ENCODE measurements at places on chromosomes 4 and X.

DNA sequence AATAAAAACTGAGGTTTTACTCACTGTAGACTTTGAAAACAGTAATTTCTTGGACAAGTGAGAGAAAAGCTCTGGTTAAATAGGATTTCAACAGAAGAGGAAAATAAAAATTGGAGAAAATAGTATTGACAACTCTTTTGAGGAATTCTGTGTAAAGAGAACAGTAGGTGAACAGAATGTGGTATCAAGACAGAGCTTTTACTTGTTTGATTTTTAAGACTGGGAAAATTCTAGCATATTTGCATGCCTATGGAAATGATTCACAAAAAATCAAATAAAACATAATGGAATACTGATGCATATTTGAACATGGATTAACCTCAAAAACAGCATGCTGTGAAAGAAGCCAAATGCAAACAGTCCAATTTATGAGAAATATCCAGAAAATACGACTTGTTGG lies 504.6 kb downstream of the KCTD8 start:
- DNase-seq, result peak; percentile 78

DNA sequence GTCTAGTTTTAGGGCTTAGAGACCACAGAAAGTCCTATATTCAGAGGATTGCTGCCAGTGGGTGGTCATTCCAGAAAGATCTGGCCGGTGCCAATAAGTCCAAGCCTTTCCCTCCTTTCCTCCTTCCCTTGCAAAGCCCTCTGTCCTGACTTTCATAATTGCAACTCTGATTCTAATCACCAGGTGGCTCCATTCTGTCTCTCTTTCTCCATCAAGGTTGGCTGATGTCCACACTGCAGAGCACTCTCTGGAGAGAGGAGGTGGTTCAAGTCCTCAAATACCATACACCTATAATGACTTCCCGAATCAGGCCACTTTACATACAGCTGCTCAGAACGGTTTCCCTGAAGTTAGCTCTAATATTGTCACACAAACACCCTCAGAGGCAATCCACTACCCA lies 22.4 kb upstream of the ARMCX4 start:
- peak; percentile 31 for DNase-seq

- DNase-seq, result no peak
Measured at GRCh38 chr4:42144028-42144427, 8.4 kb downstream of the BEND4 start.

DNA sequence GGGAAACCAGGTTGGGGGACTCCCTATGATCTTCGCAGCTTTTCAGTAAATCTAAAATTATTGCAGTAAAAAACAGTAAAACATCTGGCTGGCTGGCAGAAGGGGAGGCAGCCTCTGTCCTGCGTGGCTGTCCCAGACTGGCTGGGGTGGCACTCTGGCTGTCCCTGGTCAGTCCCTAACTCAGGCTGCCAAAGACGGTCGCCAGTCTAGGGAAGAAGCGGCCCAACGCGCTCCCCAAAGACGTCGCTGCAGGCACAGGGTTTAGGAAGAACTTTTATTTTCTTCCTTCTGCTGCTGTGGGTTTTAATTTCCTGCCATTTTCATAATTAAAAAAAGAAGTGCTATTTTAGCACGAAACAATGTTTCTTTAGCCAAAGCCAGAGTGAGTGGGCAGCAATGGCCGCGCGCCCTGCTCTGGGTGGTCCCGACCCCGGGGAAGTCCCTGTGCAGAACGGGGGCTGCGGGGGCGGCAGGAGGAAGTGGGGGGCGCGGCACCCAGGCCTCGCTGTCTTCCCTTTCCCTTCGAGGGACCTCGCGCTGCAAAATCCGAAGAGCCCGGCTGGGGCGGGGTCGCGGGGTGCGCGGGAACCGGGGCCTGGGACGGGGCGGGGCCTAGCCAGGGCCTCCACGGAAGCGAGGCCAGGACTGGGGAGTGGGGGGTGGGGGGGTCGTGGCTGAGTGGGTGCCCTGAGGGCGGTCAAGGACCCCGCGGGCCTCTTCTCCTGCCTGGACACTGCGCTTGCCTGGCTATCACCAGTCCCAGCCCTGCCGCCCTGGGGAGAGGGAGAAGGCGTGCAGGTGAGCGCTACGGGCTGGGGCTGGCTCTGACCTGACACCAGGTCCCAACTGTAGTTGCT lies 6.3 kb upstream of the LETM1 start:
- no peak for DNase-seq

GRCh38 chr4:34200535-34200934 lies 2043.8 kb downstream of the ARAP2 start:
- DNase-seq, result no peak

GRCh38 chr4:20367446-20367845 lies 115.7 kb downstream of the SLIT2 start:
- DNase-seq, result no peak

DNA sequence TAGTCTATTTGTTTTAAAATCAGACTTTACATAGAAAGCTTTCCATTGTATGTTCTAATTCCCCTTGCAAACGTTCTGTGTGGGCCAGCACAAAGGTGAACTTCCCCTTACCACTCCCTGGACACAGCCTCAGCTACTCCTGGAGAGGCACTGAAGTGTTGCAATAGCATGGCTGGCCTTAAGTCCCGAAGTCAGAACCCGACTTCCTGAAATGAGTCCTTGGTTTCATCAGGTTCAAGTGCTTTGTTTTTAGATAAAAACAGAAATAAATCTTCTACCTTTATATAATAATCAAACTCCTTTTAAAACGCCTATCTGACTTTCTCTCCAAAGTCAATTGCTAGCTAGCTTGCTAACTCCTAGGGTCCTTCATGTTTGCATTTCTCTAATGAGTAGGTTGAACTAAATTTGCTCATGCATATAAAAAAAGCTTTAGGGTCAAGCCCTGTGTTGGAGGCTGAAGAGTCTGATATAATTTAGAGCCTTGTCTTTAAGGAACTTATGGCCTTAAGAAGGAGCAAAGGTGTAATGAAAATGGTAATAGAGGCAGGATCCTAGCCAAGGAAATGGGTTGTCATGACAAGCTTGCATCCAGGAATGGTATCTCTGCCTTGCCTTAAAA lies 9.0 kb downstream of the BMP3 start:
- DNase-seq, result no peak

DNA sequence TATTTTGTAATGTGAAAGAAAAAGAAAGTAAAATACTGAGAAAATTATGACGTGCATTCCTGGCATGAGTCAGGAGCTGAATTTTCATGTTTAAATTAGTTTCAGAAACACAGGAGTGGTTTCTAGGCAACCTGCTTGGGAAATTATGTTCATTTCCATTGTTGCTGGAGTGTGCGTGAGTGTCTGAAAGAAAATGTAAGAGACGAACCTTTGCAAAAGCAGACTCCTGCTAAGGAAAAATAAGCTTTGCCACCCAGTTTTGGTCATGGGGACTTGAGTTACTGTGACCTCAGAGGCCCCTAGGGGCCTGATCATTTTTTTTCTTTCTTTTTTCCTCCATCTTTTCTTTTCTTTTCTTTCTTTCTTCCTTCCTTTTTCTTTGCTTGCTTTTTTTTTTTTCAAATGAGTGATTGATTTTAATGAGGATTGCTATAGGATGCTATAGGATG lies 18.8 kb upstream of the CHRNA9 start:
- peak; percentile 79 for DNase-seq

GRCh38 chr4:151808542-151808941 lies 47.7 kb upstream of the GATB start:
- DNase-seq, result no peak

GRCh38 chr4:69092190-69092589 lies 4.1 kb upstream of the UGT2B7 start:
- no peak for DNase-seq

GRCh38 chr4:41373221-41373620 lies 116.5 kb downstream of the UCHL1 start:
- no peak for DNase-seq

GRCh38 chr4:8534129-8534528 lies 46.1 kb upstream of the GPR78 start:
- DNase-seq, result no peak

GRCh38 chr4:106323119-106323518 lies 6.8 kb downstream of the AIMP1 start:
- no peak for DNase-seq

GRCh38 chr4:78829296-78829695 lies 53.1 kb downstream of the BMP2K start:
- DNase-seq, result no peak

- no peak for DNase-seq
Measured at GRCh38 chr4:145436796-145437195, 44.9 kb upstream of the SMAD1 start.

GRCh38 chr4:147430111-147430510 lies 50.8 kb upstream of the EDNRA start:
- DNase-seq, result no peak

DNA sequence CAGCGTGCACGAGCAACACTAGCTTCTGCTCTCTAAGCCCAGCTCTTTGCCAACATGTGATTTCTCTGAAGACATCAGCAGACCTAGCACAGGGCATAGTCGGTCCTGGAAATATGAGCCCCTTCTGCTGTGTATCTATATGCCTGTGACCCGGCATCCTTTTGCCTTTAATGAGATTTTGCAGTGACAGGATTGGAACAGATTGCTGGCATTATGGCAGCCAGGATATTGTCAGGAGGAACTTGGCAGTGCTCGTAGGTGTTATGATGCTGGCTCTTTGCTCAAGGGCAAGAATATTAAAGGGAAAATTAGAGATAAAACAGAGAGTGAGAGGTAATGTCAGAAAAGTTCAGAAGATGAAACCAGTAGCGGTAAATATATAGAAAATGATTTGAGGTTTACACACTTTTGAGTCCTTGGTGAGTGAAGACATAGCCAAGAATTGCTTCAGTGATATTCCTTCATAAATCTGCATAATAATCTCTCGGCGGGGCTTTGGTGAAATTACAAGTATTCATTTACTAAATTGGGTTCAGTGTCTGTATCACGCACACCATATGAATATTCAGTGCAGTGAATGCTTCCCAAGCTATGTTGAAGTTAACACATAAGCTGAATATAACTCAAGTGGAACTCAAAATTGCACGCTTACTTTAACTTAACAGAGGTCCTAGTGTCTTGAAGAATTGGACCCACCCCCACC lies 502.1 kb upstream of the NR3C2 start:
- DNase-seq, result no peak

- no peak for DNase-seq
Measured at GRCh38 chrX:111047575-111047974, 48.4 kb upstream of the PAK3 start.

DNA sequence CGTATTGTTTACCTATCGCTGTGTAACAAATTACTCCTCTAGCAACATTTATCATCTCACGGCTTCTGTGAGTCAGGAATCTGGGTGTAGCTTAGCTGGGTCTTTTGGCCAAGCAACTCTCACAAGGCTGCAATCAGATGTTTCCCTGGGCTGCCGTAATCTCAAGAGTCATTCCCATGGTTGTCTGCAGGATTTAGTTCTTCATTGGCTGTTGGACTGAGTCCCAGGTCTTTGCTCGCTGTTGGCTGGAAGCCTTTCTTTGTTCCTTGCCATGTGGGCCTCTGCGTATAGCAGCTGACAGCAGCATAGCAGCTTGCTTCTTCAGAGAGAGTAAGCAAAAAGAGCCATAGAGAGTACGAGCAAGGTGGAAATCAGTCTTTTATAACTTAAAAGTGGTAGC lies 16.8 kb downstream of the POLR2B start:
- DNase-seq, result no peak

- no peak for DNase-seq
Measured at GRCh38 chrX:52015794-52016193, 53.2 kb downstream of the MAGED4B start.

- DNase-seq, result no peak
Measured at GRCh38 chr4:47553329-47554125, 68.5 kb downstream of the ATP10D start.

GRCh38 chrX:10120828-10121227 lies 35.9 kb upstream of the CLCN4 start:
- DNase-seq, result no peak

GRCh38 chr4:148283665-148284064 lies 158.5 kb downstream of the NR3C2 start:
- DNase-seq, result no peak

DNA sequence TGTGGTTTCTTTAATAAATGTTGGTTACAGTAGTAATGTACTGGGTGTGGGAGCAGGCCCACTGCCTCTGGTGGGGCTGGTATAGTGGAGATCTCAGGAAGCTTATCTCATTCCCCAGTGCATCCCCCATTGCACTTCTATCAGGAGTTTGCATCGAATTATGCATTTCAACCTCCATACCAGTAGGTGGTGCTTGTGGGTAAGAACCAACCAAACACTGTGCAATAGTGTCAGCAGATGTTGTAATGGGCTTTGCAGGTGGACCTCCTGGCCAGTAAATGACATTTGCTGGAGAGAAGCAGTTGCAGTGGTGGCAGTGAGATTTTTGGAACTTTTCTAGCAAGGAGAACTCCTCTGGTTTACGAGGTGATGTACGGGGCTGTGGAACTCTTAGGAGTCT lies 150.6 kb downstream of the POU3F4 start:
- no peak for DNase-seq

DNA sequence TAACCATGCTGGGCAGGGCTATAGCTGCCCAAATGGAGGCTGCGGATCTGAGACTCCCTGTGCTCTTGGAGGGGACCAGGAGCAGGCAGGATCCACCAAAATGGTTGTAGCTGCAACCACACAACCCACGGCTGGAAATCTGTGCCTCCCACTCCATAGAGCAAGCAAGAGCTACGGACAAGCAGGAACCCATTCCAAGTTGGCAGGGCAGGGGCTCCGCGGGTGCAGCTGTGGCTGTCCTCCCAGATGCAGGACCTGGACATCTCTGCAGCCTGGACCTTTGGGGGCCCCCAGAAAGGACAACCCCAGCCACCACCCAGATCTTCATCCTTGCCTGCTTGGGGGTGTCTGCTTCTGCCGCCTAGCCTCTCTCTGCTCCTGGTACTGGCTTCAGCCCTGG lies 154.1 kb upstream of the TRAM1L1 start:
- DNase-seq, result no peak

DNA sequence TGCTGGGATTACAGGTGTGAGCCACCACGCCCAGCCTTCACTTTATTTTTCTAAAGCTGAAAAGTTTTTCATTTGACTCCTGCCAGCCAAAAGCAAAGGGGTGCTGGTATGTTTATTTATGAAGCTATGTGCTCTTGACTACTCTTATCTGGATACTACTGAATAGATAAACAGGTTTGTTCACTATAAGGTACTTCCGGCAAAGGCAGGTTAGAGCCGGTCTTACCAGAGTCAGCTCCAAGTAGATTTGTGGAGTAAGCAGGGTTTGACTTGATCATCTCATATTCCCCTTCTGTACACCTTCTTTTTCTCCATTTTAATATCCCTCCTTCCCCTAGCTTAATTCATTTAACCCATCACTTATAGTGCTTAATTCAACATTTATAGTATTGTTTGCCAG lies 175.4 kb upstream of the MBNL3 start:
- DNase-seq, result no peak

DNA sequence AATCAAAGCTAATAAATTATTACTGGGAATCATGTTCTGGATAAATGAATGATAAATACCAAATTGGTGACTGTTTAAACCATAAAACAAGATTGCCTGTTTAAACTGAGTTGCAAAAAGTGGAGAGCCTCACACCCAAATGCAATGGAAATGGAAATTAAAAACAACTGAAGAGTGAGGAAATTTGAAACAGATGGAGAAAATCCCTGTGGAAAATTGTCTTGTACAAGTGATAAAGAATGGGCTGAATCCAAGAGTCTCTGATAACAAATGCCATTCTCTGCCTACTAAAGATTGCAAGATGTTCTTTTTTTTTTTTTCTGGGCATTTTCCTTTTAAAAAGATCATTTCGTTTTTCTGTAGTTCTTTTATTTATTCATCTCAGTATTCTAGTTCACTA lies 426.3 kb downstream of the NLGN4X start:
- DNase-seq, result no peak

GRCh38 chrX:113512700-113513395 lies 672.2 kb upstream of the AMOT start:
- no peak for DNase-seq

- peak; percentile 54 for DNase-seq
Measured at GRCh38 chr4:183445097-183445428, 627 bp downstream of the CDKN2AIP start.

GRCh38 chrX:71320126-71320525 lies 18.6 kb downstream of the ITGB1BP2 start:
- no peak for DNase-seq

All from HAP-1 (cell line).